ENCODE measurements at places on chromosomes 6 and 20.

DNA sequence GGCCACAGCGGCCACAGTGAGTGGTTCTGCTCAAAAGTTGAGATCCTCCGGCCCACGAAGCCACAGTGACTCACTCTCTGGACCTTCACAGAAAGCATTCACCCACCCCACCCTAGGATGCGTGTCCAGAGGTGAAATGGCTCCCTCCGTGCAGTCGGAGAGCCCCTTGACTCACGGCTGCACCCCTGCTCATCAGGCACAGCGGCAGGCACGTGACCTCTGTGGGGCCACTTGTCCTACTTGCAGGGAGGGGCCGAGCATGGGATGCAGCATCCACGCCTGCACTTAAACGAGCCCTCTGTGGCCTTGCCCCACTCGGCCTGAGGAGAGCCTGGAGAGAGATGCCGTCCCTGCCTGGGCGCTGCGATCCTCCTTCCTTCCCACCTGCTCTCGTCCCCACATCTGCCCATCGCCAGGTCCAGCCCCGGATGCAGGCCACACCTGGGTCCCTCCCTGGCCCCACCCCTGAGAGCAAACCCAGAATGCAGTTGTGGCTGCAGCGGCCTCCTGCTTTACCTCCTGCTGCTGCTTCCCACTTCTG, 28.7 kb downstream of the NTSR1 start:
- DNase-seq, result no peak

GRCh38 chr6:16168858-16169257, 40.0 kb downstream of the MYLIP start:
- DNase-seq, result peak; percentile 49

GRCh38 chr6:11938285-11938890, 73.7 kb upstream of the HIVEP1 start:
- DNase-seq, result no peak

GRCh38 chr20:3929713-3930060, 40.5 kb downstream of the PANK2 start:
- no peak for DNase-seq

GRCh38 chr20:51368461-51369211, 173.9 kb downstream of the NFATC2 start:
- peak; percentile 72 for DNase-seq

DNA sequence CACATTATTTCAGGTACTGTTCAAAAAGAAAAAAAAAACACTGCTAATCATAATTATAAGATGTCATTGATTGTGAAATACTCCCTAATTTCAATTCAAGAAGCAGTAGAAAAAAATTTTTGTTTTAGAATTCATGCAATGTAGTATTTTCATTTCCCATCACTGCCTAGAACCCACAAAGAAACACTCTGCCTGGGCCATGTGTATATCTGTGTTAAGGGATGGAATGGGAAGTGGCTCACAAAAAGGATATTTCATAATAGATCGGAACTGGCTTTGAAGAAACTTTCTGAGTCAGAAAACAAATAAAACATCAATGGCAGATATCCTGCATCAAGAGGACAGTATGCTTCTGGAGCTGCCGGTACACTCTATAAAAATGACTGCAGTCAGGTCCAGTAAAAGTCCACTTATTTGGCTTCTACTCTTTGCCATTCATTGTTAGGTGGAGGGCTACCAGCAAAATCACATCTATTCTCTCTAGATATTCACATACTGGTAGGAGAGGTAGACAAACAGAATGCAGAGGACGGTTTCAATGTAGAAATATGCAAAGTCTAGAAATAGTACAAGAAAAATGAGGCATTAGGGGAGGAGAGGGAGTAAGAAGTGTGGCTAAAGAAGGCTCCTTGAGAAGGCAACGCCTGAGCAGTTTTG, 135.0 kb upstream of the TNFAIP3 start:
- peak; percentile 56 for DNase-seq

- no peak for DNase-seq
Observed at GRCh38 chr20:47139934-47140535, 216.5 kb downstream of the ZMYND8 start.

GRCh38 chr6:43377710-43378229, 8.3 kb upstream of the ZNF318 start:
- no peak for DNase-seq

- DNase-seq, result no peak
Observed at GRCh38 chr6:501891-502601, 110.5 kb downstream of the IRF4 start.

DNA sequence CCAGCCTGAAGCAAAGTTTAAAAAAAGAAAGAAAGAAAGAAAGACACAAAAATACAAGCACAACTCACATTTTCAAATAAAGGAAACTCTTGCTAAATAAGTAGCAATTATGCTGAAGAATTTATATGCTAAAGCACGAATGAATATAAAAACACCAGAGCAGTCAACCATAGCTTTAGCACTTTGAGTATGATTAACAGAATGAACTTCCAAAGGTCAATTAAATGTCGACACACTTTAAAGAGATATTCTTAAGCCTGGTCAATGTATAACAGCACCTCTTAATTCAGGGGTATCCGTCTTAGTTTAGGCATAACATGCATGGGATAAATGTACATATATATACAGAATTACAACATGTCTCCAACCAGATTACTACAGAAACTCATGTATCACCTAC, 125.9 kb downstream of the OGFRL1 start:
- no peak for DNase-seq

- no peak for DNase-seq
Observed at GRCh38 chr20:48910347-48910781, 11.1 kb upstream of the ARFGEF2 start.

GRCh38 chr20:62087227-62087626, 21.5 kb upstream of the TAF4 start:
- no peak for DNase-seq

DNA sequence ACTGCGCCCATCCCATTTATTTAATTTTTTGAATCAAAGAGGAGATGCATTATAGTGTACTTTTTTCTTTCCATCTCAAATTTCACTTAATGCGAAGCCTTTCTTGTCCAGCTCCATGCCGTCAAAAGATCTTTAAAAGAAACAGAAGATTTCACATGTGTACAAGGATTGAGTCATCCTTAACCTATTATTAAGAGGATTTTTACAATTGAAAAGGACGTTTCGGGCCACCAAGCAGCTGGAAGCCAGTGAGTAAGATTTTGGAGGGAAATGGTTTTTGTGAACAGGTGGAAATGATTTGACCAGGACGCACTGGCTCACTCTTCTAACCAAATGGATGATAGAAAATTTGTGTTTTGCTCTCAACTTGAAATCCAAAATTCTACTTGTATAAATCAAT, 15.1 kb upstream of the CCDC170 start:
- no peak for DNase-seq

DNA sequence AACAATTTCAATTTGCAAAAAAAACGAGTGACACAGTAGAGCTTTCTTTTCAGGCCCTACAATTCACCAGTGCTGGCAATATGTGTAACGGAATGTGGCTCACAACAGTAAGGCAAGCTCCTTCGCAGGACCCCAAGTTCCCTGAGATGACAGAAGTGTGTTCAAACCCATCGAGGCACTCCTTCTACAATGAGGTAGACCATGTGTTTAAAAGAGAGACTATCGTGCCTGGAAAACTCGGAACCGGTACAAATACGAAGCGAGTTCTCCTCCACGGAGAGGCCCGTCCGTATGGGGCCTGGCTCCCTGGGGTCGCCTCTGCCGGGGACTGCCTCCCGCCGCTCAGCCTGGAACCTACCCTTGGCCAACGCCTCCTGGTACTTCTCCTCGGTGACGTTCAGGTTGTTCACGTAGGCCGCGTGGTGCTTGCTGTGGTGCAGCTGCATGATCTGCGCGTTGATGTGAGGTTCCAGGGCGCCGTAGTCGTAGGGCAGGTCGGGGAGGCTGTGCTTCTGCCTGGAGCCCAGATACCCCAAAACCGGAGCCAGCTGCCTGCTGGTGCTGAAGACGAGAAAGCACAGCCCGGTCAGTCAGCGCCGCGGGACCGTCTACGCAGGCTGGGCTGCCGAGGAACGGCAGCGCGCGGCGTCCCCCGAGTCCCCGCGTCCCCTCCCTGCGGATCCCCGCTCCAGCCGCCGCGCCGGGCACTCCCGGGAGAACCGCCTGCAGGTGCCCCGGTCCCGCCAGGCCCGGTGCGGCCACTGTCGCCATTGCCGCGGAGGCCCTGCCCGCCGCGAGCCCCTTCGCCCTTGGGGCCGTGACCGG, 526 bp downstream of the SOD2 start:
- DNase-seq, result no peak

GRCh38 chr20:53706466-53707370, 113.1 kb upstream of the ZNF217 start:
- DNase-seq, result peak; percentile 78

- DNase-seq, result no peak
Observed at GRCh38 chr20:36862857-36863668, 12.9 kb upstream of the TLDC2 start.

DNA sequence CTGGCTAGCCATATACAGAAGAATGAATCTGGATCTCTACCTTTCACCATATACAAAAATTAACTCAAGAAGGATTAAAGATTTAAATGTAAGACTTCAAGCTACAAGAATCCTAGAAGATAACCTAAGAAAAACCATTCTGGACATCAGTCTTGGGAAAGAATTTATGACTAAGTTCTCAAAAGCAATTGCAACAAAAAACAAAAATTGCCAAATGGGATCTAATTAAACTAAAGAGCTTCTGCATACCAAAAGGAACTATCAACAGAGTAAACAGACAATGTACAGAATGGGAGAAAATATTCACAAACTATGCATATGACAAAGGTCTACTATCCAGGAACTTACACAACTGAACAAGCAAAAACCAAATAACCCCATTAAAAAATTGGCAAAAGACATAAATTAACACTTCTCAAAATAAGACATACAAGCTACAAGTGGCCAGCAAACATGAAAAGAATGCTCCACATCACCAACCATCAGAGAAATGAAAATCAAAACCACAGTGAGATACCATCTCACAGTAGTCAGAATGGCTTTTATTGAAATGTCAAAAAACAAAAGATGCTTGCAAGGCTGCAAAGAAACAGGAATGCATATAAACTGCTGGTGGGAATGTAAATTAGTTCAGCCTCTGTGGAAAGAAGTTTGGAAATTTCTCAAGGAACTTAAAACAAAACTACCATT, 66.8 kb upstream of the RSPO3 start:
- peak; percentile 91 for DNase-seq

DNA sequence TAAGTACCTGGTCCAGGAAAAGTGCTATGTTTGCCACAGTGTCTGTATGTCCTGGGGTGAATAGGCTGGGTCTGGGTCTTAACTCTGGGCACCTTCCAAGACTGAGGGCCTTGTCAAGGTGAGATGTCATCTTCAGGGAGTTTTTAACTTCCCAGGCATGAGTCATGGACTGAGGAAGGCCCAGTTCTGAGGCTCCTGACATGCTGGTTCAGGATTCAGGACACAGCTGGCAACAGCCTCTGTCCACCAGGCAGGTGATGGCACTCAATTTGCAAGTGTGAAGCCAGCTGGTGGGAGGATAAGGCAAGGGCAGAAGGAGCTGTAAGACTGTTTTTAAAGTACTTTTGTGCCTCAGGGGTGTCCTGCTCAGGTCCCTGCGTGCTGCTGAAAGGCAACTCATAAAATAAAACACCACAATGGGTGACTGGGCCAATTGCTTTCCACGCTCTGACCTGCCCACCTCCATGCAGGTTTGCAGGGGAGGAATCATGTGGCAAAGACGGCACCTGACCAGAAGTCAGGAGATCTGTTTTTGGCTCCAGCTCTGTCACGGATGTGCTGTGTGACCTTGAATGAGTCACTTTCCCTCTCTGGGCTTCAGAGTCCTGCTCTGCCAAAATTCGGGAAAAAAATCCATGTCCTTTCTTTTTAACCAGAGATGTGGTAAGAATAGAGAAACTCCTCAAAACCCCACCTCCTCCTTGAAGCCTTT, 4.9 kb upstream of the PACSIN1 start:
- DNase-seq, result no peak

DNA sequence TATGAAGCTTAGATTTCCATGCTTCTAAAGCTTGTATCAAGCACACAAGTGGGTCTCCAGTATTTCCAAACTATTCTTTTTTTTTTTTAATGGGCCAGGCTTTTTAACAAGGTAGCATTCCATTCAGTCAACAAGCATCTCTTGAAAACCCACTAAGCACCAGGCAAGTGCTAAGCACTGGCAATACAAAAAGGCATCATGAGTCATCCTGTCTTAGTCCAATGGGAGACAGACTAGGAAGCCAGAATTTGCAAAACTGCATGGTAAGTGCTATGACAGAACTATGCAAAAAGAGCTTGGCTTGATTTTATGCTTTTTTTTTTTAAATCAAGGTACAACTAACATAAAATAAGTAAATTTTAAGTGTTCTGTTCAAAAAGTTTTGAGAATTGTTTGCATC, 109.3 kb upstream of the DST start:
- DNase-seq, result peak; percentile 78

DNA sequence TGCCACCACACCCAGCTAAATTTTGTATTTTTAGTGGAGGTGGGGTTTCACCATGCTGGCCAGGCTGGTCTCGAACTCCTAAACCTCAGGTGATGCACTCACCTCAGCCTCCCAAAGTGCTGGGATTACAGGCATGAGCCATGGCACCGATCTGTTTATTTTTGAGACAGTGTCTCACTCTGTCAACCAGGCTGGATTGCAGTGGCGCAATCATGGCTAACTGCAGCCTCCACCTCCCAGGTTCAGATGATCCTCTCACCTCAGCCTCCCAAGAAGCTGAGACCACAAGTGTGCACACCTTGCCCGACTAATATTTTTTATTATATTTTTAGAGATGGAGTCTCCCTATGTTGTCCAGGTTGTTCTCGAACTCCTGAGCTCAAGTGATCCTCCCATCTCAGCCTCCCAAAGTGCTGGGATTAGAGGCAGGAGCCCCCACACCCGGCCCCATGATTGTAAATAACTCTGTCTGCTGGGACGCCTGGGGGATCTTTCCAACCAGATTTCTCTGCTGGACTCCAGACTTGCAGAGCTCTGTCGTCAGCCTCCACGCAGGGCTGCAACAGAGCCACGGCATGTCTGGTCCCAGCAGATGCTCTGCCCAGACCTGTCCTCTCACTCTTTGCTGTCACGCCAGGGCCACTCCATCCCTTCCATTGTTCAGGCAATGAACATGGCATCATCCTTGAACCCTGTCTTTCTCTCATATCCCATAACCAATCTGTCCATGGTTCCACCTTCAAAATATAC, 25.3 kb downstream of the SYNJ2 start:
- DNase-seq, result no peak

DNA sequence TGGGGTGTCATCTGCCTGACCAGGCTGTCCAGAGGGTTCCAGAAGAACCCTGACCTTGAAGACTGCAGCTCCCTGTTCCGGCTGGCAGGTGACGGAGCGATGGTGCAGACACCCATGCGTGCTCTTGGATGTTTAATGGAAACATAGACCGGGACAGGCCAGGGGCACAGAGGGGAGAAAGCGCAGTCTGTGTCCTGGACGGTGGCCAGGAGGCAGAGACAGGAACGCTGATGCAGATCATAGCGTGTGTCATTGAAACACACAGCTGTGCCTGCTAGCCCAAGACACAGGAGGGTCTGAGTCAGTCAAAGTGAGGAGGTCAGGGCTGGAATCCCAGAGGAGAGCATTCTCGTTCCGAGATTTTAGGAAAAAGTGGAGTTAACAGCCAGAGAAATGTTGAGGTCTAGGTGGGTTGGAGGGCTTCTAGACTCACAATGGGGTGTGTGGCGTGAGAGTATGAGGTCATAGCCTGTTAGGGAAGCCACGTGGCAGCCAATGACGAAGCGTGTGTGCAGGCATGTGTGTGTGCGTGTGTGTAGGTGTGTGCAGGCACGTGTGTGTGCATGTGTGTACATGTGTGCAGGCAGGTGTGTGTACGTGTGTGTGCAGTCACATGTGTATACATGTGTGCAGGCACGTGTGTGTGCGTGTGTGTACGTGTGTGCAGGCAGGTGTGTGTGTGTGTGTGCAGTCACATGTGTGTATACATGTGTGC, 167.0 kb downstream of the ERMARD start:
- no peak for DNase-seq

All from fibroblast of skin of right biceps (primary cell).